SIG-M5 (cell line): ENCODE measurements at places on chromosomes 6 and 20.

GRCh38 chr6:76684875-76685274 lies 612.4 kb upstream of the IMPG1 start:
- DNase-seq = no peak

DNA sequence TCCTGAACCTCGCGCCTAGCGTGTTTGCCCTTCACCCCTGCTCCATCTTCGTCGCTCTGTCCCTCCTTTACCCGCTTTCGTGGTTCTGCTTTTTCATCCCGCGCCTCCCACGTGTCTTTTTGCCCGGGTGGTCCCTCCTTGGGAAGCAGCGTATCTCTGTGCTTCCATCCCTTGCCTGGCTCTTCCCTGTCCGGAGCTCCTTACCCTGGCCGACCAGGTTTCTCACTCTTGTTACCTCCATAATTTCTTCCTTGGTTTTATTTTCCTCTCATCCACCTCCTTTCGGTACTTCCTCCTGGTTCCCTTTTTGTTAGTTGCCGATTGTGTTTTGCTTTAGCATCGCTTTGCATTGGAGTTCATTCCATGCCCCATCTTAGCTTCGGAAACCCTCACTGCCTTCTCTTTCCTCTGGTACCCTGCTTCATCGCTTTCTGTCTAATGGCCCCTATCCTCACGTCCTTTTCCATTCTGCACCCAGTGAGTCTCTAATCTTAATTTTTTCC lies 735 bp downstream of the FAM135A start:
- no peak for DNase-seq

DNA sequence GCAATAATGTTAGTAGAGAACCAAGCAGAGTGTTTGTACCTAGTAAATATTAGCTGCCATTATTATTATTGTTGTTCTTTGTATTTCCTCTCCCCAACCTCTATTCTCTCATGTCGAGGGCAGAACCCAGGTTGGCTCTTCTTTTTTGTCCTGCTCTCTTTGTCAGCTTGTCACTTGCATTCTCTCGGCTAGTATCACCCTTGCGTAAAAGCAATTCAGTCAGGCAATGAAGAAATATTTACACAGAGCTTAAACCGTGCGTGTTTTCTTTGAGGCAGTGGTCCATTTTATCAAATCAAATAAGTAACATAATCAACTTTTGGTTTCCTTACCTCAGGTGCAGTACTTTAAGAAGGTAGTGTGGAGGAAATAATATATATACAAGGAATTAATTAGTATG lies 83.9 kb downstream of the TULP4 start:
- DNase-seq = no peak

GRCh38 chr6:12717356-12717755 lies 789 bp downstream of the PHACTR1 start:
- DNase-seq = no peak

DNA sequence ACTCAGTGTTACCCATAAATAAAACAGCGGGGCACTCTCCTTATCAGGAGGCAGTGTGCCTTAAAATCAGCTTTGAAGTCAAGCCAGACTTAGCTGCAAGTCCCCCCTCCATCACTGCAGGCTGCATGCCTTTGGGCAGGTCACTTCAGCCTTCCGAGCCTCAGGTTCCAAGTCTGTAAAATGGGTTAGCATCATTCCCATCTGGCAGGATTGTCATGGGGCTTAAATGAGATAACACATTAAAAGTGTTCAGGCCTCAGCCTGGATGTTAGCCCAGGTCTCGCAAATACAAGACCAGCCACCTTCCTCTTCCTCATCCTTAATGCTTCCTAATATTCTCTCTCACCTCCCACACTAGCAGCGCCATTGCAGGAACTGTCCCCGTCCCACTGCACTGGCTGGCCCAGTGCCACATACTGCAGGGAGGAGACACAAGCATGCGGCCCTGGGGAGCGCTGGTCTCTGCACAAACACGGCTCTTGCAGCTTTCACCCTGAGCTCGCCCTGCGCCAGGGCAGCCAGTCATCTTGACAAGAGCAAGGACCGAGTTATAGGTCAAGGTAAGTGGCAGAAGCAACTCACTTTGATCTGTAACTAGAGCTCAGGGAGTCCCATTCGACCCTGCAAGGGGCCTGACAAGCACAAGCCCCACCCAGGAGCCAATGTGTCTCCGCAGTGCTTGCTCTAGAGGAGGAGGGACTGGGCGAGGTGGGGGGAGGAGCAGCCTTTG lies 564.6 kb upstream of the AGPAT4 start:
- no peak for DNase-seq

DNA sequence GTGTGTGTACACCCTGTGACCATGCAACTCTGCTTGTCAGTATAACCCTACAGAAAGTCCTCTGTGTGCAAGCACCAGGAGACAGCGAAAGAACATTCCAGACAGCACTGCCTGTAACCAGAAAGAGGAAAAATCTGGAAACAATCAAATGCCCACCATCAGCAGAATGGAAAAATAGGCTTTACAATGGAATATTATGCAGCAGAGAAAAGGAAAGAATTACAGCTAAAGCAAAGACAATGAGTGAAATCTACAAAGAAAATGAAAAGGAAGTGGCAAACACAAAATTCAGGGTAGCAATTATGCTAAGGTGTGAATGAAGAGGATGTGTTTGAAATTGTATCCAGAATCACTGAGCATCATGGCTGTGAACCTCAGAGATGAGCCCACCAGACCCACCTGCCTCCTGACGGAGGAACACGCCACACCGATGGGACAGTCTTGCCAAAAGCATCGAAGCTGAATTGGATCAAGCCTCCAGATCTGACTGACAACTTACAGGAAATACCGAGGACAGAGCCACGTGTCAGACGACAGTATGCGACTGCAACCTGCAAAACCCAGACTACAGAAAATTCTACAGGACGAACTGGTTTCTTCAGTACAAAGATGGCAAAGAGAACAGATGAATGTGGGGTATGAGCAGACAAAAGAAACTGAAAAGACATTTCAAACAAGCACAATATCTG lies 133.2 kb downstream of the NFATC2 start:
- DNase-seq = no peak

GRCh38 chr6:137893726-137894125 lies 26.7 kb downstream of the TNFAIP3 start:
- DNase-seq = no peak

GRCh38 chr20:50141811-50142561 lies 11.5 kb downstream of the PEDS1 start:
- no peak for DNase-seq

DNA sequence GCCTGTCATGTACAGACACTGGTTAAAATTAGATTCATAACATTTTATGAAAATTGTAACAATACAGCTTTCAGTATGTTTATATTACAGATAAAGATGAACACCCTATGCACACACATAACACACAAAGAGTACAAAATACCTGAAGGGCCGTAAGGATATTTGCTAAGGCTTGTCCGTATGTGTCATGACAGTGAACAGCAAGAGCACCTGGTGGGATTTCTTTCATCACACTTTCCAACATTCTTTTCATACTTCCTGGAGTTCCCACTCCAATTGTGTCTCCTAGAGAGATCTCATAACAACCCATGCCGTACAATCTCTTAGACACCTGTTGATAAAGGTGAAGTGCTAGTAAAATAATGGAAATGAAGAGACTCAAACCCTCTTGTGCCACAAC lies 83.7 kb downstream of the HMGCLL1 start:
- no peak for DNase-seq

DNA sequence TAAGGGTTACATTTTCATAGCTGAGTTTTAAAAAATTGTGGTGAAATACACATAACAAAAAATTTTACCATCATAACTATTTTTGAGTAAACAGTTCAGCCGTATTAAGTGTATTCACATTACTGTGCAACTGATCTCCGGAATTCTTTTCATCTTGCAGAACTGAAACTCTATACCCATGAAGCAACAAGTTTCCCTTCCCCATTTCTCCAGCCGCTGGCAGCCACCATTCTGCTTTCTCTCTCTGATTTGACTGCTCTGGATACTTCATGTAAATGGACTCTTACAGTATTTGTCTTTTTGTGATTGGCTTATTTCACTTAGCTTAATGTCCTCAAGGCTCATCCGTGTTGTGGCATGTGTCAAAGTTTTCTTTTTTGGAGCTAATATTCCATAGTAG lies 341.6 kb downstream of the QKI start:
- peak; percentile 68 for DNase-seq

DNA sequence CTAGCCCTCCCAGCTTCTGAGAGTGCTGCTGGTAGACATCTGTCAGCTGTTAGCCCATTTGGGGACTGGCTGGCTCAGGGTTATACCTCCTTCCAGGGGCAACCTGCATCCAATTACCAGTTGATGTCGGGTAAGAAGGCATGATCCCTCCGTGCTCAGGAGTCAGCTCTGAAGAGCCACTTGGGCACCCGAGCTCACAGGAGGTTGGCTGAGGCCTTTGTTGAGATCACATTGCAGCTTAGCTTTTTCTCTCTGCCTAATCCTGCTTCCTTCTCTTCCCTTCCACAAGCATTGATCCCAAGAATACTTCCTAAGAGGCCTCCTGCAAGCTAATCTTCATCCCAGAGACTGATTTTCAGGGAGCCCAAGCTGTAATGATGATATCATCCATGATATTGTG lies 35.5 kb downstream of the SCP2D1 start:
- no peak for DNase-seq

- DNase-seq = no peak
Measured at GRCh38 chr6:111980143-111980542, 73.8 kb upstream of the CCN6 start.

GRCh38 chr6:156779206-156780094 lies 2.3 kb downstream of the ARID1B start:
- no peak for DNase-seq

GRCh38 chr6:192313-192664 lies 100.0 kb upstream of the DUSP22 start:
- no peak for DNase-seq

GRCh38 chr20:18019068-18019467 lies 38.6 kb downstream of the OVOL2 start:
- DNase-seq = no peak

- no peak for DNase-seq
Measured at GRCh38 chr20:47586649-47587294, 85.1 kb downstream of the NCOA3 start.

GRCh38 chr20:38870733-38871559 lies 55.3 kb upstream of the FAM83D start:
- no peak for DNase-seq

DNA sequence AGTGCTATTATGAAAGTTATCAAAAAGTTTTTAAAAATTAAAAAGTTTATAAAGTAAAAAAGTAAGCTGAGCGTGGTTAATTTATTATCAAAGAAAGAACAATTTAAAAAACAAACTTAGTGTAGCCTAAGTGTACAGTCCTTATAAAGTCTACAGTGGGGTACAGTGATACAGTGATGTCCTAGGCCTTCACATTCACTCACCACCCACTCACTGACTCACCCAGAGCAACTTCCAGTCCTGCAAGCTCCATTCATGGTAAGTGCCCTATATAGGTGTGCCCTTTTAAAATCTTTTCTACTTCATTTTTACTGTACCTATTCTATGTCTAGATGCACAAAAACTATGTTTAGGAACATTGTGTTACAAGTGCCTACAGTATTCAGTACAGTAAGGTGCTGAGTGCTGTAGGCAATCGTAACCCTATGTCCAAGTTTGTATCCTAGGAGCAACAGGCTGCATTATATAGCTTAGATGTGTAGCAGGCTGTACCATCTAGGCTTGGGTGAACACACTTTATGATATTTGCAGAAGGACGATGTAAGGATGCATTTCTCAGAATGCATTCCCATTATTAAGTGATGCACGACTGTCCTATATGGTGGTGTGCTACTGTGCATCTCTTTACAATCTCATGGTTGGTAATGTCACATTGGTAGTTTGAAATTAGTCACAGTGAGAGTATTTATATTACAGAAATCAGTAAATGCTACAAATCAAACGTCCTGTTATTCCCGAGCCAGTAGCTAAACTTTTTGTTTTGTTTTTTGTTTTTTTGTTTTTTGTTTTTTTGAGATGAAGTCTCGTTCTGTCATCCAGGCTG lies 158.3 kb downstream of the GMPR start:
- DNase-seq = no peak

DNA sequence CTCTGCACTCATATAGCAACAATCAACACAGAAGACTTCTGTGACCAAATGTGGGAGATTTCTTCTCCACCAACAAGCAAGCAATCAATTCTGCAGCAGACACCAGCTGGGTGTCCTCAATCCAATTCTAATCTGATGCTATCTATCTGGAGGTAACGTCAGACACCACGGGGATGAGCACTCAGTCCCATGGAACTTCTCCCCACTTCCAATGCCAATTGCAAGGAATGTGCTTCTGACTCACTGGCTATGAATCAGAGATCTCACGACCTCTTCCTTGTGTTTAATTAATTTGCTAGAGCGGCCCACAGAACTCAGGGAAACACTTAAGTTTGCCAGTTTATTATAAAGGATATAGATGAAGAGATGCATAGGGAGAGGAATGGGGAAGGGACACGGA lies 103.5 kb upstream of the SIRPG start:
- DNase-seq = no peak

DNA sequence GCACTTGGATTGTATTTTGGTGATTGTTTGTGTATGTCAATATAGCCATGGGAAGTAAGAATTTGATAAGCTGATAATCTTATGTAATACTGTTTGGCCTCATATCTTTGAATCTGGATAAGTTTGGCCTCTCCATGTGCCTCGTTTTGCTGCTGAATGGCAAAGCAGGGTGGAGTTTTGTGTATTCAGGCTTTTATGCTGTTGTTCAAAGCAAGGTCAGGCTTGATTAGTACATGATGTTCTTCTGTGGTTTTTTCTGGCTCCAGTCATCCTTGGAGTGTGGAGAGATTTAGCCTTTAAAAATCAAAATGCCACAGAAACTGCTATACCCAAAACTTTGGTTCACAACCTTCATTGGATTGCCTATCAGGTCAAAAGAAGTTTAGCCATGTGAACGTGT lies 728.9 kb upstream of the GJE1 start:
- DNase-seq = no peak

- no peak for DNase-seq
Measured at GRCh38 chr6:154595538-154595937, 85.1 kb upstream of the CNKSR3 start.

DNA sequence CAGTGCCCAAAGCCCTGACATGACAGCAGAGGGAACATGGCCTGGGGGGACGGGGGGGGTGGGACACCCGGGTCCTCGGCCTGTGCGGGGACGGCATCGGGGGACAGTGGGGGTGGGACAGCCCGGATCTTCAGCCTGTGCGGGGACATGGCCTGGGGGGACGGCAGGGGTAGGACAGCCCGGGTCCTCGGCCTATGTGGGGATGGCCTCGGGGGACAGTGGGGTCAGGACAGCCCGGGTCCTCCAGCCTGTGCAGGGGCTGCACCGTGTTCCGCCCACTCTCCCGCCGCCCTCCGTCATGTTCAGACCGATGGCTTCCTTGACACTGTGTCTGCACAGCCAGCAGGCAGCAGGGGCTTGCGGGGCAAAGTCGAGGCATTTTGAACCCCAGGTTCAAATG lies 7.0 kb downstream of the BIRC7 start:
- no peak for DNase-seq

GRCh38 chr6:6900569-6901204 lies 207.1 kb upstream of the RREB1 start:
- DNase-seq = no peak
